Osteocyte (in vitro differentiated cells): ENCODE measurements at places on chromosomes 16 and 17. TPM values are rescaled to one million over a fixed set of nuclear protein-coding genes. Genes with fewer than 3 reads are reported as not detected.

The HS3ST4 gene
- not detected in 2 replicates for total RNA-seq

The TBC1D3E gene
- total RNA-seq, result not detected in 2 replicates

The DPEP2 gene
- total RNA-seq, result not detected in 2 replicates

The CCDC40 gene
- 9.5 and 10.5 TPM in 2 replicates for total RNA-seq

The MYH8 gene
- not detected in 2 replicates for total RNA-seq
